ENCODE measurements at places on chromosomes 11 and 22.

- no peak overlapping the region for H3K27ac ChIP-seq
- peaks cover 15% of the 10 kb centered on the region for H3K4me1 ChIP-seq
- H3K36me3 ChIP-seq = no peaks in the 10 kb centered on the region
- no peaks in the 10 kb centered on the region for H3K27me3 ChIP-seq
Measured at GRCh38 chr11:47857892-47858543, 9.9 kb upstream of the NUP160 start.

GRCh38 chr11:23201936-23202522, 341.8 kb upstream of the CCDC179 start:
- H3K27me3 ChIP-seq = no peaks in the 10 kb centered on the region
- H3K4me3 ChIP-seq = no peak overlapping the region
- no peaks in the 10 kb centered on the region for H3K36me3 ChIP-seq
- no peak overlapping the region for H3K27ac ChIP-seq
- H3K4me1 ChIP-seq = no peaks in the 10 kb centered on the region

GRCh38 chr11:130315354-130315970, 745 bp upstream of the ZBTB44 start:
- DNase-seq = peak; percentile 84
- peaks cover 32% of the 10 kb centered on the region for H3K4me1 ChIP-seq
- H3K27ac ChIP-seq = peak overlapping the region; percentile 95

GRCh38 chr11:61833471-61833870, 5.4 kb downstream of the FADS2 start:
- DNase-seq = peak; percentile 79
- H3K4me1 ChIP-seq = peaks cover 55% of the 10 kb centered on the region
- H3K27me3 ChIP-seq = no peaks in the 10 kb centered on the region
- H3K4me3 ChIP-seq = peak overlapping the region; percentile 71
- peak overlapping the region; percentile 93 for H3K27ac ChIP-seq

DNA sequence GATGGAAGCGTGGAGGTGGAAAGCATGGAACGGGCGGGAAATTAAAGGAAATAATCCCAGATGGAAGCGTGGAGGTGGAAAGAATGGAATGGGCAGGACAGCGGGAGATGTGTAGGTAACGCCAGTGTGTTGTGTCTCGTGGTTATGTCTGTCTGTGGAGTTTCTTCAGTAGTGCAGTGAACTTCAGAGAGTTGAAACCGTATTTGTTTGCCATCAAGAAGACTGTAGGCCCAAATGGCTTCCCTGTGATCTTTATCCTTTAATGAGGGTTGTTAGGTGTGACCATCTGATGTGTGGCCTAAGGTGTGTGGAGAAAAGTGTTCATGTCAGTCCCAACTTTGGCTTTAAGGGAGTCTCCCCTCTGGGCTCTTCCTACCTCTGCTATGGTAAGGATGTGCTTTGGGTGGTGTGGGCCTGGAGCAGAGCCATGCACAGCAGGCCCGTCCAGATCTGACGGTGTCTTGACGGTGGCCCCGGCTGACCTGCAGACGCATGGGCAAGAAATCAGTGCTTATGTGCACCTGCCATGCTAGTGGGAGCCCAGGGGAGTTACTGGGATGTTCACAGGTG, 39.6 kb downstream of the AP2A2 start:
- DNase-seq = no peak
- H3K27me3 ChIP-seq = no peaks in the 10 kb centered on the region
- H3K4me3 ChIP-seq = no peak overlapping the region

GRCh38 chr11:78261367-78261766, 72.6 kb downstream of the USP35 start:
- H3K27ac ChIP-seq = no peak overlapping the region
- peaks cover 7% of the 10 kb centered on the region for H3K4me1 ChIP-seq
- DNase-seq = no peak
- no peaks in the 10 kb centered on the region for H3K27me3 ChIP-seq

DNA sequence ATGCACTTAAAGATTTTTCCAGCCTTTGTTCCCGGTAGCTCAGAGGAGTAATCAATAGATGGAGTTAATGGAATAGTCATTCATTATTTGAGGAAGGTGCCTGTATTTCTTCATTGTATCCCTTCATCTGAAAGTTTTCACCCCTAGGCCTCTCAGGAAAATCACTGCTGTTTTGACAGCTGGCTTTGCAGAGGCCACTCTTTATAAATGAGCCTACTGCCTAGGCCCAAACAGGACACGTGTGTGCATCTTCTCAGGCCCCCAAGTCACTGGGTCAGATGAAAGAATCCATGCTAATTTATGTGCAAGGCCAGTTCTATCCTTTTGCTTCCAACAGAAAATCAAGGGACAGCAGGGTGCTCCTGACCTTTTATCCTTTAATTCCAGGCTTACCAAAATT, 76.8 kb downstream of the MPPED2 start:
- no peaks in the 10 kb centered on the region for H3K4me1 ChIP-seq
- H3K36me3 ChIP-seq = no peaks in the 10 kb centered on the region

GRCh38 chr22:23521441-23522113, 58.5 kb downstream of the IGLL1 start:
- H3K4me1 ChIP-seq = peaks cover 2% of the 10 kb centered on the region
- H3K27ac ChIP-seq = no peak overlapping the region
- peaks cover 38% of the 10 kb centered on the region for H3K27me3 ChIP-seq
- peak; percentile 90 for DNase-seq
- H3K36me3 ChIP-seq = no peaks in the 10 kb centered on the region

Measured in activated CD4-positive, alpha-beta T cell treated with anti-CD3 and anti-CD28 coated beads, Interleukin-2, amount 10 ng/mL, durations not matched to agents 24 days and 14 days (primary cell).